ENCODE measurements at places on chromosomes 1 and 21.

DNA sequence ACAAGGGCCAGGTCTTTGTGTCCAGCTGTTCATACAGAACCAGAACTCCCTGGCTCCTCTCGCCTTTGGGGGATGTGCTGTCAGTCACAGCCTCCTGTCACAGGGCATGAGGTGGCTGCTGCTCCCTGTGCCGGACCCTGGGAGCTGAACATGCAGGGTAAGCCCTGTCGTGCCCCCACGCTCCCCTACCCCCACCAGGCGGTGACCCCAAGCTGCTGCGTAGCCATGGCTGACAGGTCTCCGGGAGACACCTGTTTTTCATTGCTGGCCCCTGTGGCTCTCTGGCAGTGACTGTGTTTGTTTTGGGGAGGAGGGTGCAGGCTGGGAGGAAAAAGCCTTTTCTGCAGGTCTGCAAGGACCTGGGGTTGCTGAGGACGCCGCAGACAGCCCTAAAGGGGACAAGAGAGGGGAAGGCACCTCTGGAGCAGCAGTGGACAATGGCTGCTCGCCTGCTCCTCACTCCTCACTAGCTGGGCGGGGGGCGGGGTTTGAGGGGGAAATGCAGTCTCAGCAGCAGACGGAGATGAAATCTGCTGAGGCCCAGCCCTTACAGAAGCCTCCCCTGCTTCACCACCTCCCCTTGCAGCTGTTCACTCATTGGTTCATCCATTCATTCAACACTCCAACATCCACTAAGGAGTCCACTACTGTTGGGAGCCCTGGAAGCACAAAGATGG, 81.4 kb downstream of the TRABD2B start:
- DNase-seq, result no peak

- DNase-seq, result no peak
Observed at GRCh38 chr1:233372218-233373120, 44.9 kb downstream of the MAP3K21 start.

DNA sequence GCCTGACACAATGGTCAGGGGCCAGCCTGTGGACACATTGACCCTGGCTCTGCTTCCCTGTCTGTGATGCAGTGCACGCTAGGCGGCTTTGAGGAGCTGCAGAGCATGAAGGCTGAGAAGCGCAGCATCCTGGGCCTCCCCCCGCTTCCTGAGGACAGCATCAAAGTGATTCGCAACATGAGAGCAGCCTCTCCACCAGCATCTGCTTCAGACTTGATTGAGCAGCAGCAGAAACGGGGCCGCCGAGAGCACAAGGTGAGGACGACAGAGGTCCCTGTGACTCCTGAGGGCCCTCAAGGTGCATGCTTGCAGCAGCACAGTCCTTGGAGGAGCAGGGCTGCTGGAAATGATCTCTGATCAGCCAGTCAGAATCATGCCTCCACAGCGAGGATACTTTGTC, 8.6 kb downstream of the STRIP1 start:
- no peak for DNase-seq

GRCh38 chr21:31711745-31712285, 20.1 kb downstream of the SCAF4 start:
- no peak for DNase-seq

DNA sequence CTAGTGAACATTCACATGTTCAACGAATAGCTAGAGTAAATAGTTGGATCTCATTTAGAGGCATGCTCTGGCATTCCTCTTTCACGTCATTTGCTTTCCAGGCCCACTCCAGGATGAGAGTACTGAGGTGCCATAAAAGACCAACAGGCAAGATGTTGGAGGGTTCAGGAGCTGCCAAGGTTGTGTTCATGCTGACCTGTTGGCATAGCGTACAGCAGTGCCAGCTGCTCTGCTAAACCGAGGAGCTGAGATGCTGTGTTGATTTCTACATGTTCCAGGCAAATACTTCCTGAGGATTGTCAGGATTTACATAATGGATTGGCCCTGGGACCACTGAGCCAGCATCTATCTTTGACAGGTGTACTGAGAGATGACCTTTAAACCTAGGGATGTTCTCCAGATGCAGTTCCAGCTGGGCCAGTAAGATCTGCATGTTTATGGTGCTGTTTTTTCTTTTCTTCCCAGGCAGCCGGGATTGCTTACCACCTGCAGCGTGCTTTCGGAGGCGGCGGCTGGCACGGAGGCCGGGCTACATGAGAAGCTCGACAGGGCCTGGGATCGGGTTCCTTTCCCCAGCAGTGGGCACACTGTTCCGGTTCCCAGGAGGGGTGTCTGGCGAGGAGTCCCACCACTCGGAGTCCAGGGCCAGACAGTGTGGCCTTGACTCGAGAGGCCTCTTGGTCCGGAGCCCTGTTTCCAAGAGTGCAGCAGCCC, 66.9 kb downstream of the DISC1 start:
- DNase-seq, result no peak

DNA sequence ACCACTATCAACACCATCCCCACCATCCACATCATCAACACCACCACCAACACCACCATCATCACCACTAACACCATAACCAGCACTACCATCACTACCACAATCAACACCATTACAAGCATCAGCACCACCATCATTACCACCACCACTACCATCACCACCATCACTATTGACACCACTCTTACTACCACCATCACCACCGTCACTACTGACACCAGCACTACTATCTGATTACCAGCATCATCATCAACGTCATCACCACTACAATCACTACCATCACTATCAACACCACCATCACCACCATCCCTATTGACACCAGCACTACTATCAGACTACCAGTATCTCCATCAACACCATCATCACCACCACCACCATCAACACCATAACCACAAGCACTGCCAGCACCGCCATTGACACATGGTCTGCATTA, 106.1 kb upstream of the RUNX3 start:
- no peak for DNase-seq

DNA sequence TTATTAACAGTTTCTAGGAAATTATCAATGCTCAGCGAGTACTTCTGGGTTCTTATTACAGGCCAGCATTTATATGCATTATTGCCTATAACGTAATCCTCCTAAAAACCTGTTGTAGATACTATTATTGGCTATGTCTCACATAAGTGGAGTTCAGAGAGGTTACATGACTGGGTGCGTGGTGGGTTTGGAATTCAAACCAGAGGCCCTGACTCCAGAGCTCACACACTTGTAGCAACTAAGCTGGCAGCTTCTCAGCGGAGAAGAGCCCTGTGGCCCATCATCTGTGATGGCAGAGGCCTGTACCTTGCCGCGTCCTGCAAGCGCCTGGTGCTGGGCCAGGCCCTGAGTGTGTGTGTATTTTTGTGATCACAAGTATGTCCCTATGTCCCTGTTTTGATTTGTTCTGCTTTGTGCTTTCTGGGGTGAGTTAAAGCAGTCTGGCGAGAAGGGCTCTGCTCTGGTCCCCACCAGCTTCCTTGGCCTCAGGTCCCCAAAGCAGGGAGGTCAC, 66.7 kb downstream of the HTR6 start:
- DNase-seq, result no peak

DNA sequence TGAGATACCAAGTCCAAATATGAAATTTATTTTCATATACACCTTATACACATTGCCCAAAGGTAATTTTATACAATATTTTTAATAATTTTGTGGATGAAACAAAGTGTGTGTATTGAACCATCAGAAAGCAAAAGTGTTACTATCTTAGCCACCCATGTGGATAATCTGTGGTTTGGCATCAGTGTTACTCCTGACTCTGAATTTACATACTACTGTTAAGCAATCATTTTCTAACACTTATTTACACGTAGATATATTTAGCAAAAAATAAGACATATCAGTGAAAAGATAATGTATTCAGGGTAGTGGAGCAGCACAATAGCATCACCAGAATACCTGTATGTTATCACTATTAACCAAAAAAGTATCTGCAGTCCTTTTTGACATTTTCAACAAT, 23.8 kb downstream of the DENND2D start:
- DNase-seq, result no peak

DNA sequence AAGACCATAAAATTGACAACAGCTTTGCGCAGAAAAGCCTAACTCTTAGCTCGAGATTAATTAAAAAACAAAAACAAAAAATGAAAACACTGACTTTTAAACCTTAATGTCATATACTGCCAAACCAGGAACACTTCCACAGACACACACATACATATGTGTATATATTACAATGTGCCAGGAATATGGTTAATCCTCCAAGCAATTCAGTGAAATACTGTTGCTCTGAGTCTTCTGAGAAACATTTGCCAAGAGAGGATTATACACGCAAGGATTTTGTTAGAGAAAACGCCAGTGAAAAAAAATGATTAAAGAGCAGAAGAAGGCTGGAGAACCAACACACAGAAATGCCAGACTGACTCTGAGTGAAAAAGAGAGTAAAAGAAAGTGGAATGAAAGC, 116.7 kb upstream of the CHRM3 start:
- DNase-seq, result no peak

- no peak for DNase-seq
Observed at GRCh38 chr1:69082312-69082711, 485.4 kb upstream of the LRRC7 start.

DNA sequence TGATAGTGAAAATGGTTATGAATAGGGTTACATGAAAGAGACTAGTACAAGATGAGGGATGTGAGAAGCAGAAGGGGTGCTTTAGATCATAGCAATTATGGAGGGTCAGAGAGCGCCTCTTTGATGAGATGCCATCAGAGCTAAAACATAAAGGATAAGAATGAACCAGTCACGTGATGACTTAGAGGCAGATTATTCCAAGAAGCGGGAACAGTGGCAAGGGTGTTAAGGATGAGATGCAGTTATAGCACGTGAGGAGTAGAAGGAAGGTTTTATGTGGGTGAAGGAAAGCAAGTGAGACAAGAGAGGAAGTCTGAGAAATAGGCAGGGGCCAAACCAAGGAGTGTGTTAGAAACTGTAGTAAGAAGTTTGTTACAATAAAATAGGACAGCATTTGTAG, 360.1 kb downstream of the DPYD start:
- DNase-seq, result no peak

DNA sequence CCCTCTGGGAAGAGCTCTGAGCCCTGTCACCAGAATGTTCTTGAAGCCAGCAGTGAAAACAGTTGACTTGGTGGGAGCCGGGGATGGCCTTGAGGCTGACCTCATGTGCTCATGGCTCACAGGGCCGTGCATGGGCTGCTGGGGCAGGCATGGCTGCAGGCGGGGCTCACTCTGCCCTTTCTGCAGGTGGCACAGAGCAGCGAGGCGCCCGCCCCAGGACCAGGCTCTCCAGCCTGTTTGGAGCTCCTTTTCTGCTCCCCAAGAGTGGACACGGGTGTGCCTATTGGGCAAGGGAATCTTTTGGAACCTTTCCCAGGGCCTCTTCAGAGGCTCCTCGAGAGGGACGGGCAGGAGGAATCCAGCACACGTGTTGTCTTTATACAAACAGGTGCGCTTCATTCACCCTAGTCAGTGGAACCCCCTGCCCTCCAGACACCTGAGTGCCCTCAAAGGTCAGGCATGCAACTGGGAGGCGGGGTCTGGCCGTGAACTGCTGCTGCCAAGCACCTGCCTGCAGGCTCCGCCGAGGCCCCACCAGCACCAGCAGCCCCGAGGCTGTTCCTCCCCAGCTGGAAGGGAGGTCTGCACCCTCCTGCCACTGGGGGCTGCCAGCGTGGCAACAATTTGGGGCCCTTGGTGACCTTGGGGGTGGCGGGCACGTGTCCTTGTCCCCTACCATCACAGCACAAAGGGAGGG, 2.6 kb upstream of the TTC34 start:
- DNase-seq, result no peak

GRCh38 chr1:219806020-219806419, 122.3 kb downstream of the SLC30A10 start:
- no peak for DNase-seq

GRCh38 chr1:147720557-147720956, 39.8 kb downstream of the GJA5 start:
- DNase-seq, result no peak

DNA sequence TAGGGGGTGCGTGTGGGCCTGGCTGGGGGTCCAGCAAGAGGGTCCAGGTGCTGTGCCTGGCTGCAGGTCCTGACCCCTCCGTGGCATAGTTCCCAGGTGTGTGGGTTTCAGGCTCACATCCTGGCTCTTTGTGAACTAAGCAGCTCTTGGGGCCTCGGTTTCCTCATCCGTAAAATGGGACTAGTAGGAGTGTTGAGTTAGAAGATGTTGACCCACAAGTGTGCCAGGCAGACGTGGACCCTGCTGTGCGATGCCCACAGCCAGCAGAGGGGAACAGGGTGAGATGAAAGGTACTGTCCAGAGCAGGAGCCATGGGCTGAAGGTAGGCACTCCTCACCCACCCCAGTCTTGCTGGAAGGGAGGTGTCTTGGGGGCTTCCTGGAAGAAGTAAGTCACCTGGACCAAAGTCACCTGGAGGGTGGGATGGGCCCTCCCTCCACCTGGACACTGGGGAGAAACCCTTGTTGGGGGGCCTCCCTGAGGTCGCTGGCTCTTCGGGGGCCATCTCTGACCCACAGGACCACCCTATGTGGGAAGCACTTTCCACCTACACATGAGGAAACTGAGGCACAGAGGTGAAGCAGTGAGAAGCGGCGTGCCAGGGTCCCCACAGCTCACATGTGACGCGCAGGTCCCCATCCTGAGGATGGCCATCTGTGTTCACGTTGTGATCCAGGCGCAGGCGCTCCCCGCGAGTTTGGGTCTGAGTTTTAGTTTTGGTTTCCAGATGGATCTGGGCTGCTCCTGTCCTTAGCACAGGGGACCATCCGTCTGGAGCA, 1.4 kb downstream of the ARHGEF16 start:
- DNase-seq, result no peak

DNA sequence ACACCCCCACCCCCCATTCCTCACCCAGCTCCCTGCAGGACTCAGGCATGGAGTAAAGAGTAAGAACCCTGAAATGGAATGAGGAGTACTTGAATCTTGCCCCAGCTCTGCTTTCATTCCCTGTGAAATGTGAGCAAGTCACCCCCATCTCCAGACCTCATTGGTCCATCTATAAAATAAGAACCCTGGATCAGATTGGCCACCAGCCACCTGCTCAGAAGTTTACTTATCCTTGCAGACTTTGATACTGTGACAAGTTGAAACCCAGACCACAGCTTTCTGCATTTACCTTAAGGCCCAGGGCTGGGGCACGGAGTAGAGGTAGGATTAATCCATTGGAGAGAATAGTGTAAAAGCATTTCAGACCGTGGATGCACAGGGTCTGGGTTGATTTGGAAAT, 2.2 kb downstream of the KISS1 start:
- no peak for DNase-seq

- no peak for DNase-seq
Observed at GRCh38 chr1:113170519-113170918, 97.5 kb downstream of the LRIG2 start.
